ENCODE measurements at places on chromosomes 1 and 21.

GRCh38 chr1:231541842-231542241 lies 13.4 kb downstream of the TSNAX start:
- DNase-seq = no peak

DNA sequence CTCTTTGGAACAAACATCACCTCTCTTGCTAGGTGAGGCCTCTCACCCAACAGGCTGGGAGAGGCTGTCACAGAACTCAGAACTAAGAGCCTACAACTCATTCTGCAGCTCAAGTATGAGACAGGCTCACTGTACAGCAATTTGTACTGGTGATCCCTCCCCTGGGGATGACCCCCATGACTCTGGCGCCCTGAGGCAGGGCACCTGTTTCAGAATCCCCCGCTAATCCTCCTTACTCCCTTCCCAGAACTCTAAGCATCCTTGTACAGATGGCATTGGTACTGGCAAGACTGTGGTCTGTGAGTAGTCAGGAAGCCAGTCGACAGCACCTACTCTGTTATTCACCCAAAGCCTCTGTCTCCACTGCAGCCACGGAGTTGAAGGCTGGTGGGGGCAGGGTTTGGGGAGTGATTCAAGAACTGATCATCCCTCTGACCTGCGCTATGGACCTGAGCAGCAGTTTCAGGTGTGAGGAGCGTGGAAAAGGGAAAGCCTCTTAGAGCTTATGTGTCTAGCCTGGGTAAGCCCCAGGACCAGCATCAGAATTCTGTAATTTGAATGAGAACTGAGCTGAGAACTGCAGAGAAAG lies 655.5 kb downstream of the KIF26B start:
- DNase-seq = no peak

- no peak for DNase-seq
Measured at GRCh38 chr1:24379733-24380315, 33.8 kb downstream of the STPG1 start.

- DNase-seq = no peak
Measured at GRCh38 chr1:116763116-116763786, 9.0 kb downstream of the CD2 start.

GRCh38 chr21:33022489-33022827 lies 3.3 kb upstream of the OLIG2 start:
- no peak for DNase-seq

DNA sequence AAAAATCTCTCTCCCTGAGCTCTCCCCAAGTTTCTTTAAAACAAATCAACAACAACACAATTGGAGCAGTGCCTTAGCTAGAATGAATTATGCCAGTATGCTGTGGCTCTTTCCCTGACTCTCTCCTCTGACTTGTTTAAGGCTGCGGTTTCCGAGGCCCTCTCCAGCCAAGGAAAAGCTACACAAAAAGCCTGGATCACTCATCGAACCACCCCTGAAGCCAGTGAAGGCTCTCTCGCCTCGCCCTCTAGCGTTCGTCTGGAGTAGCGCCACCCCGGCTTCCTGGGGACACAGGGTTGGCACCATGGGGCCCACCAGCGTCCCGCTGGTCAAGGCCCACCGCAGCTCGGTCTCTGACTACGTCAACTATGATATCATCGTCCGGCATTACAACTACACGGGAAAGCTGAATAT lies 1.9 kb downstream of the S1PR1 start:
- DNase-seq = no peak

DNA sequence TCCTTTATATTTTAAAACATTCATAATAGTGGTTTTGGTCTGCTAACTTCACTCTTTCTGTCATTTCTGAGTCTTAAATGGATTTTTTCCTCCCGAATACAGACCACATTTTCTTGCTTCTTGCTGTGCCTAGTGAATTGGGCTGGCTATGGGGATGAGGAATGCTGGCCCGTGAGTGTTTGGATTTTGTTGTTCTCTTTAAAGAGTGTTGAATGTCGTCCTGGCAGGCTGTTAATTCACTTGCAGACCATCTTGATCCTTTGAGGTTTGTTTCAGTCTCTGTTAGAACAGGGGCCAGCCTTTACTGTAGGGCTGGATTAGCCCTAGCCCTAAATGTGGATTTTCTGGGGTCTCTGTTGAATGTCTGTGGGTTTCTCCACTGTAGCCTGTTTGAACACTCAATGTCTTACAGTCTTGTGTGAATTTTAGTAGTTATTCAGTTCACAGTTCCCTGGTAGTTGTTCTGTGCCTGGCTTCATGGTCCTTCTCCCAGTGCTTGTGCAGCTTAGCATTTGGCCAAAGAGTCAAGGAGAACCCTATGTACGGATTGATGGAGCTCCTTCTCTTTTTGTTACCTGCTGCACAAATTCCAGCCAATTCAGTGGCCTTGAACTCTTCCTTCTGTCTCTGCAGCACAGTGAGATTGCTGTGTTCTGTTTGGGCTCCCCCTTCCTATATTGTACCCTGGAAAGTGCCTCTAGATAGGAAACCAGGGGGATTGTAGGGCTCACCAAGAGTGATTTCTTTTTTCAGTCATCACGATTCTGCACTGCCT lies 95.7 kb downstream of the DYRK1A start:
- DNase-seq = no peak

DNA sequence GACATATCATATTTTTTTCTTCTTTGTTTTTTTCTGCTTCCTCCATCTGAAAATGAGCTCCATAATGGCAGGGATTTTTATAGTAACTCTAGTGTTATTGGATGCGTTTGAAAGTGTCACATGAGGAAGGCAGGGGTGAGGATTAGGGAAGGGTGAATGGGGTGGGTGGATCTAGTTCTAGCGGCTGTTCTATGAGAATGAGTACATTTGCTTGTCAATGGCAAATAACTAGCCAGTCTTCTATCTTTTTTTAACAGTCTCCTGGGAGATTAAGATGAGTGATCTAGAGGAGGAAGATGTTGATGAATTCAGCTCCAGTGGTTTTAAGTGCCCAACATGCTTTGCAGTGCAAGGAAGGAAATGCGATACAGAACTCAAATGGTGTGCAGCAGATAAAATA lies 5.8 kb downstream of the OR14I1 start:
- DNase-seq = no peak

DNA sequence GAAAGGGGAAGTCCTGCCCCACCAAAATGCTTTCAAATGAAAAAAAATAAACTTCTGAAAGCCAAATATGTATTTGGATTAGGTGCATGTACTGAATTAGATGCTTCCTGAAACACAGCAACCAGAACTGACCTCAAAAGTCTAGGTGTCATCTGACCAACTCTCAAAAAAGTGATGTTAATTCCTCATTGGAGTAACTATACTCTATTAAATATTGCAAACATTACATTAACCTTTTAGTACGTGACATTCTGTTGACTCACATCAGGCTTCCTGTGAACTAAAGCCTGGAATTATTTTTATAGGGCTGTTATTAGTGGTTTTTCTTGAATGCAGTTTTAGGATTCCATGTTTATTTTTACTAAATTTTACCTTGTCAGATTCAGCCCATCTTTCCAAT lies 73.5 kb downstream of the ASTN1 start:
- DNase-seq = no peak

- DNase-seq = no peak
Measured at GRCh38 chr1:243346016-243346415, 90.2 kb downstream of the SDCCAG8 start.

- DNase-seq = no peak
Measured at GRCh38 chr1:60891281-60891680, 191.1 kb upstream of the NFIA start.

DNA sequence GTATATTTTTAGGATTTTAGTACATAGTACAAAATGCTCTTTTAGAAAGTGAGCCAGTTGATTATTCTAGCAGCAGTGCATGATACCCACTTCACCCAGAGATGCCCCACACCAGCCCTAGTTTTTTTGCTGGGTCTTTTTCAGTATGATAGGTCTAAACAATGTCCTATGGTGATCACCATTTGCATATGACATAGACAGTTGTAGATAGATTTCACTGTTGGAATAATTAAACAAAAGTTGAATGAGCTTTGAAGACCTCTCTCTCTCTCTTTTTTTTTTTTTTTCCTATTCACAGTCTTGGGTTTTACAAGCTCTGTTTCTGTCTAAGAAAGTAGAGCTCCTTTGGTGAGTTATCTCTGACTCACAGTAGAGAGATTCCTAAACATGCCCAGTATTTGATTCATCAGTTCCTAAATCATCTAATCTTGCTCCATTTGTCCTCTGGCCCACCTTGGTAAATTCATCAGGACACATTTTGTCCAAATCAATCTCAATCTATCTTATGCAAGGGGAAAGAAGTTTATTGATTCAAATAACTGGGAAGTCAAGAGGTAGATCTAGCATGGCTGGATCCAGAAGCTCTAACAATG lies 44.7 kb upstream of the VAV3 start:
- DNase-seq = no peak

DNA sequence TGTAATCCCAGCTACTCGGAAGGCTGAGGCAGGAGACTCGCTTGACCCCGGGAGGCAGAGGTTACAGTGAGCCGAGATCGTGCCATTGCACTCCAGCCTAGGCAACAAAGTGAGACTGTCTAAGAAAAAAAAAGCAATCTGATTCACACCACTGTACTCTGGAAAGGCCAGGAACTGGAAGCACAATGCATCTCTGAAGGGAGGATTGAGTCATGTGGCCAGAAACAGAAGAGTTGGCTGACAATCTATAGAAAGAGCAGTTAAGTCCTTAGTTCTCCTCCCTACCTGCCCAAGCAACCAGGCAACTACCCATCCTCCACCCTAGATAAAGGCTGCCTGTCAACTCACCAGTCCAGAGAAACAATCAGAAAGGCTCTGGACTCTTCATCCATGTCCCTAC lies 45.9 kb downstream of the PIK3R3 start:
- no peak for DNase-seq

- no peak for DNase-seq
Measured at GRCh38 chr1:221227872-221228337, 348.7 kb downstream of the HLX start.

GRCh38 chr1:225962440-225962975 lies 21.5 kb upstream of the LEFTY2 start:
- DNase-seq = no peak

DNA sequence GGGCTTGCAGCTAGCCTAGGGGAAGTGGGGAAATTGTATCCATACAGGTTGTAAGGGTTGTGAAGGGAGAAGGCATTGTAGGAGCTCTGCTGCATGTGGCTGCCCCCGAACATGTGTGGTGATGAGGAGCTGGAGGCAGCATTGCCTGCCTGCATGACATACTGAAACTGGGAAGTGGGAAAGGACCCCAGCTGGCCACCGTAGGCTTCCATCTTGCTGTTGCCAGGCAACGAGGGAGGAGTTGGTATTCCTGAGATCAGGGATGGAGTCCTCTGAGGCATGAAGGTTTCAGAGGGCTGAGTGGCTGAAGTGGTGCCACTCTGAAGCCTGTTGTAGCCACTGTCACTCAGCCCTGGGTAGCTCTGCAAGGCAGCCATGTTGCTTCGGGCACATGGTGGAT lies 103.2 kb downstream of the TBX15 start:
- DNase-seq = no peak

DNA sequence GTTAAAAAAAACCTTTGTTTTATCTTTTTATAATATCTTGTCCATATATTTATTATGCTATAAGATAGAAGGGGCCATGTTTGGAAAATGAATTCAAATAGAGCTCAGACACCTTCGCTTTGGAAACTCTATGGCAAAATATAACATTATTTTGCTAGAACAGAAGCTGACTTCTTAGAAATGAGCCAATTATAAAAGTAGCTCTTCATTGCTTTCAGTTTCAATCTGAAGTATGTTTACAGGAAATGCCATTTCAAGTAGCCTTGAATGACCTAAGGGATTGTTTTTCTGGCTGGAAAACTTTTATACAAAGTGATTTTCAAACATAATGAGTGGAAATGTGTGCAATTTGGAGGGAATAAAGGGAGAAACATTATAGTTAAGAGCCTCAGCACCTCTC lies 37.8 kb upstream of the GBP5 start:
- peak; percentile 62 for DNase-seq

DNA sequence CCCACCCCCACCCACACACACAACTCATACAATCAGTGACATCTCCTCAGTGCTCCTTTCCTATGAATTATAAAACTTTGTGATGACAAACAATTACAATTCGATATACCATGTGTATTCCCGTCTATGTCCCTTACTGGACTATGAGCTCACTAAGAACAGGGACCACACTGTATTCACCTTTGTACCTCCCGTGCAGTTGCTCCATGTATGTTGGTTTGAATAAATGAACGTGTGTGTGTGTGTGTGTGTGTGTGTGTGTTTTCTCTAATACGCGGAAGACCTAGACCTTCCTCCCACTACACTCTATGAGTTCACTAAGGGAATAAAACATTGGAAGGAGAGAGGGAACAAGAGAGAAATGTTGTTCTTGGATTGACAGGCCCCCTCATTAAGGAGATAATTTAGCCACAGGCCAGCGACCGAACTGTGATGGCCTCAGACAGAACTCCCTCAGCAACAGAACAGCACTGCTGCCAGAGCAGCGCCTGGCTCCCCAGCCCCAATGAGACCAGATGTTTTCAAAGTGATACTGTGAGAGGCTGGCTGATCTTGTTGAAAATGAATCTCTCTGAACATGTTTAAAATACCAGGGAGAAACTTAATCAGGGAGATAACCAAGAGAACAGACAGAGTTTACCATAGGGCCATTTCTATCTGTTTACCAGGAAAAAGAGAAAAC lies 21.7 kb downstream of the BCAR3 start:
- no peak for DNase-seq

GRCh38 chr1:1058921-1059493 lies 15.1 kb downstream of the RNF223 start:
- DNase-seq = peak; percentile 17

- no peak for DNase-seq
Measured at GRCh38 chr1:200857804-200858203, 15.0 kb upstream of the GPR25 start.

GRCh38 chr1:165435801-165436200 lies 9.1 kb downstream of the RXRG start:
- DNase-seq = no peak

All from DMS79 (cell line).